Activated B cell treated with CpG ODN at 0.5 μM for 24 hours (primary cell): ENCODE measurements at places on chromosomes 1 and 21. TPM values are rescaled to one million over a fixed set of nuclear protein-coding genes. Genes with fewer than 3 reads are reported as not detected.

GRCh38 chr1:156664046-156664766 is 13.0 kb downstream of the NES start:
- DNase-seq = no peak

- no peak for DNase-seq
Measured at GRCh38 chr1:197933647-197934046, 16.5 kb downstream of the LHX9 start.

KCNK1 gene
- not detected in 2 replicates for total RNA-seq

GRCh38 chr1:176178316-176178715 is 28.8 kb downstream of the COP1 start:
- DNase-seq = no peak

TNFSF4 gene
- total RNA-seq = 6.9 and 8.6 TPM in 2 replicates

DNA sequence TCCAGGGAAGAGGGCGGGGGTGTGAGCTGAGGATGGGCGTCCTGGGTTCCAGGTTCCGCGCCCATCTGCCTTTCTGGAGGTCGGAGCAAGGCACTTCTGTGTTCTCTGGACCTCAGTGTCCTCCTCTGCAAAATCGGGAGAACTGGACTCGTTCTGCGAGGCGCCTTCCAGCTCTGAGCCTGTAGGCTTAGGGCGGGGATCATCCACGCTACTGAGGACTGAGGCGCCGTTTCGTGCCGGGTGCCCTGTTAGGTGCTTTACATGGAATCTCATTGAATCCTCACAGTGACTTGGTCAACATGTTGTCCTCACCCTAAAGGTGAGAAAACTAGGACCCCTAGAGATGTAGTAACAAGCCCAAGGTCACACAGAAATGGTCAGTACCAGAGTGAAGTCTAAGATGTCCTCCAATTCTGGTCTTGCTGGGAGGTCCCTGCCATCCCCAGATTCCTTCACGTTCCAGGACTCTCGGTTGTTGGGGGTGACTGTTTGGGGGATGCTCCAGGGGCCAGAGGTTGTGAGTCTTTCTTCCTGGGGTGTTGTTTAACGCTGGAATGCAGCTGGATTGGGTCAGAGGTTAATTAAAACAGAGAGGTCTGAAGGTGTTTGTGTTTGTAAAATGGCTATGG is 677 bp downstream of the PRKAA2 start:
- no peak for DNase-seq

- no peak for DNase-seq
Measured at GRCh38 chr1:4977701-4978100, 323.3 kb downstream of the AJAP1 start.
